ENCODE measurements at places on chromosomes 1 and 21.

DNA sequence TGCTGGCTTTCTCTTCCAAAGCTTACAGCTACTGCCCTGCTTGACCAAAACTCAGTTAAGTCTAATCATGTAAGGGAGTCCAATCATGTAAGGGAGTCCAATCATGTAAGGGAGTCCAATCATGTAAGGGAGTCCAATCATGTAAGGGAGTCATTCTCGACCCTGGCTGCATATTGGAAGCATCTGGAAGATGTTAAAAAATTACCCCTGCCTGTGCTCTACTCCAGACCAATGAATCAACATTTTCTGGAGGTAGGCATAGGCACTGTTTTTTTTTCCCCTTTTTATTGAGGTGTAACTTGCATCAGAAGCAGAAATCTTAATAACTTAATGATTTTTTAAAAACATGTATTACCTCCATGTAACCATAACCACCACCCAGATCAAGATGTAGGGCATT lies 9.4 kb downstream of the PIGP start:
- no peak for DNase-seq

- no peak for DNase-seq
These were observed 411.7 kb downstream of the BRINP3 start for GRCh38 chr1:190066011-190066410.

GRCh38 chr21:36902793-36903192 lies 63.7 kb downstream of the HLCS start:
- DNase-seq: no peak

GRCh38 chr1:10057343-10057742 lies 24.6 kb downstream of the UBE4B start:
- DNase-seq: no peak

DNA sequence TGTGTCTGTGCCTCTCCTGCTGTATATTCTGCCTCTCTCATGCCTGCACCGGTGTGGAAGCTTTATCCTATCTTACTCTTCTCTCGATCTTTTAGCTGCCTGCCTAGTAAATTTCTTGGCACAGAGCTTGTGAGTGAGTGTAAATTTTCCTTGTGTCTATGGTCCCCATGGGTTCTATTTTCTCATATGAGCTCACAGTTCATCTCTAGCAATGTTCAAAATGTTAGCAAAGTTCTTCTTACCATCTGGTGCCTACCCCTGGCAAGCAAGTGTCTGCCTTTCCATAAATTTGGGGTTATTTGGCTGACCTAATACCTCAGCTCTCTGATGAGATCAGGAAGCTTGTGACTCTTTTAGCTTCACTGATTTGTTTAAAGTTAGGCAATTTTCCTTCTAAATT lies 572.1 kb upstream of the BRINP3 start:
- DNase-seq: no peak

Data from lower leg skin (tissue), 4 donors.